ENCODE measurements at places on chromosomes 2 and 18. TPM values are rescaled to one million over a fixed set of nuclear protein-coding genes. Genes with fewer than 3 reads are reported as not detected.

C2orf76 gene
- total RNA-seq = 9.6 TPM

MAP3K20 gene
- 0.78 TPM for total RNA-seq

ANKRD44 gene
- total RNA-seq = 248 TPM

HES6 gene
- 0.67 TPM for total RNA-seq

COX5B gene
- total RNA-seq = 118 TPM

GRCh38 chr2:104444889-104445288, 409.0 kb upstream of the POU3F3 start:
- no peak for DNase-seq

DNA sequence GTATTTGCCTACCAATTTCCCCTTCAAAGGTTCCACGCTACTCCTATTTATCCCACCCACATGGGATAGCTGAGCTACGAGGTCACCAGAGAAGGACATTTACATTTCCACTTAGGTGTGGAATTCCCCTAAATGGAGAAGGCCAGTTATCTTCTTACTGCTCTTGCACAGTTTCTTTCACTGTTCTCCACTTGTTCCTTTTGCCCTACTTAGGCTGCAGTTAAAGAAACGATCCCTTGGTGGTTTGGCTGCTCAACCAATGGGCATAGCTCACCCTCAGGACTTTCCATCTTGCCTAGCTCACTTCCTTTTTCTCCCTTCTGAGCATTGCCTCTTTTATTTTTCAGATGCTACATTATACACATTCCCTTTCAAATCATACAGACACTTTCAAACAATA, 11.2 kb upstream of the NABP1 start:
- DNase-seq = no peak

GRCh38 chr2:128548461-128548891, 229.8 kb upstream of the HS6ST1 start:
- no peak for DNase-seq

DNA sequence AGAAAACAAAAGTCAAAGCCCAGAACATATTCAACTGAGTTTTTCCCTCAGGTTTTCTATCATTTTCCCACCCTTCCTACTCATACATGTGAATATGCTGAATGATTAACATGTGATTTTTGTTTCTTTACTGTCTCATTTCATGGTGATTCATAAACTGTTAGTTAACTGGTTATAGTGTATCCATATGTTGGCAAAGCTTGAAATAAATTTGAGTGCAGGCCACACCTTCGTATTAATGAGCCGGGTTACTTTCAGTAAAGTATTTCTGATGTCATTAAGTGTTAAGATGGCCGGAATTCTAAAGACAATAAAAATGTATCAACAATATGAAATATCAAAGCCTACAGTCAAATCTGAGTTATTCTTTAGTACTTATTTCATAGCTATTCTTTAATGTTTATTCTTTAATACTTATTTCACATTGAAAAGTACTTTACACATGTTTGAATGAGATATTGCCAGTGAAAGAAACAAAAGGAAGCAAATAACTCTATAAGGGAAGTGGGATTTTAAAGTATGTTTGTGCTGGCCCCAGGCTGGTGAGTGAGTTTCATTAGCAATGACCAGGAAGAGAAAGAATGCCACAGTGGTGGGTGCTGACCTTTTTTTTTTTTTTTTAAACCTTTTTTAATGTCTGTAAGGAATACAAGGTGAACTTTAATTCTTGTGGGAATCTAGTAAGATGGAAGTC, 178.6 kb downstream of the NEDD4L start:
- no peak for DNase-seq

- no peak for DNase-seq
Observed at GRCh38 chr2:70501215-70501614, 52.4 kb downstream of the TGFA start.

DNA sequence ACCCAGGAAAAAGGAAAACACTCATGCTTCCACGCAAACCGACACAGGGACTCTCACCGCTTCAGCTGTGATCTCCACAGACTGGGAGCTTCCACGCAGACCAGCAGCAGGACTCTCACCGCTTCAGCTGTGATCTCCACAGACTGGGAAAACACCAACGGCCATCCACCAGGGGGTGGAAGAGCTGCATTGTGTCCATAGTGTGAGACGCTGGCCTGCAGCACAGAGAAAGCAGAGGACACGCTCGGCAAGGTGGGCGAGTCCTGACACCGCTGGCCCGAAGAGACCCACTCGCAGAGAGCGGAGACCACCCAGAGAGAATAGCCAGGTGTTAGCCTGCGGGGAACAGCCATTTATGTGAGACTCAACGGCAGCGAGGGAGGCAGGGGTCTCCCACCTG, 42.5 kb upstream of the NFATC1 start:
- no peak for DNase-seq

GRCh38 chr2:168730344-168730743, 72.1 kb upstream of the NOSTRIN start:
- no peak for DNase-seq

DNA sequence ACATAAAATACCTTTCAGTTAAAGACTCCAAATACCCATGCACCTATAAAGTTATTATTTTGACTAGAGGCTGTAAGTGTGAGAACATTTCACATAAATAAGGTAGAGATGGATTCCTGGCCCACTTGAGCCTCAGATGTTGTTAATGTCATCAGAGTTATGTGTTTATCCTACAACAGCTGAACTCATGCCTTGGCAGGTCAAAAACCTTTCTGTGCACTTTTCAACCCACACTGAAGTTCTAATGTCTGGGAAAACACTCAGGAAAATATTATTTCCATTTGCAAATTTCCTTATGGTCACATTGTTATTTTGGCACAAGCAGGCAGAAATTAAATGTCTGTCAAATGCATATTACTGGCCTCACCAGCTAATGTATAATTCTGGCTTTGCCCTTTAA, 209.2 kb downstream of the LNPK start:
- DNase-seq = no peak
